ENCODE measurements at places on chromosomes 2 and 18.

DNA sequence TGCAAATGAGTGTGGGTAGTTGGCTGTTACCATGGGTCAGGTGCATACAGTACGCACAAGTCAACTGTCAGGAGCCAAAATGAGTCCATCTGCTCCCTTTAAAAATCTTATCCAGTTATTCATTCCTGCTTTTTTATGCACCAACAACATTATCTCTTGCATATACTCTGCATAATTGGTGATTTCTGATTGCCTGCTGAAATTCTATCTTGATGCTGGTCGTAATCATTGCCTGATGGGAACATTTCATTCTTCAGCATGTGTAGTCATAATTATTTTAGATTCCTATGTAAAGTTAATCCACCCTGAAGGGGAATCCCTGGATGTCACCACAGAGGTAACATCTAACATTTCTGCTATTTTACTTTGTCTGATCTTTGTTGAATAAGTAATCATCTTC is 102.2 kb upstream of the RND3 start:
- no peak for DNase-seq

DNA sequence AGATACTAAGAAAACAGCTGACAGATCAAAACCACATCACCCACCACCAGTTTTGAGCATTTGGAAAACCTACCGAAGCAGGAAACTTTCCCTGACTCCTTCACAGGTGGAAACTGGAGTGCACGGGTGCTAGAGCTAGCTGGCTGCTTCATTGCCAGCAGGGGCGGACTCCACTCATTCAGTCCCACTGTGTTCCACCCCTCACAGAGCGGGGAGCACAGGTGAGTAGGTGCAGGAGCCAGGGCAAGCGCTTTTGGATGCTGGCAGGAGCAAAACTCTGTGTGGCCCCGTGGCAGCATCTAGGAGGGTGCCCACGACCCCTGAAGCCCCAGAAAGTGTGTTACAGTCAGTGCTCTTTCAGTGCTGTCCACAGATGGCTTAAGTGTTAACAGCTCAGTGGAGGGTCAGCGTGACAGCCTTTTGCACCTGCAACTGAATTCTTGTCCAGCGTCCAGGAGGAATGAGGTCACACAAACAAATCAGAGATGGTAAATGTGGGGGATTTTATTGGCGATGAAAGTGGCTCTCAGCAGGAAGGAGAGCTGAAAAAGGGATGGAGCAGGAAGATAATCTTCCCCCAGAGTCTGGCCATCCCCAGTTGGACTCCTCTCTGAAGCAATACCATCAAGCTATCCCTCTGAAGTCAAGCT is 71.1 kb downstream of the TMEM163 start:
- DNase-seq = no peak

DNA sequence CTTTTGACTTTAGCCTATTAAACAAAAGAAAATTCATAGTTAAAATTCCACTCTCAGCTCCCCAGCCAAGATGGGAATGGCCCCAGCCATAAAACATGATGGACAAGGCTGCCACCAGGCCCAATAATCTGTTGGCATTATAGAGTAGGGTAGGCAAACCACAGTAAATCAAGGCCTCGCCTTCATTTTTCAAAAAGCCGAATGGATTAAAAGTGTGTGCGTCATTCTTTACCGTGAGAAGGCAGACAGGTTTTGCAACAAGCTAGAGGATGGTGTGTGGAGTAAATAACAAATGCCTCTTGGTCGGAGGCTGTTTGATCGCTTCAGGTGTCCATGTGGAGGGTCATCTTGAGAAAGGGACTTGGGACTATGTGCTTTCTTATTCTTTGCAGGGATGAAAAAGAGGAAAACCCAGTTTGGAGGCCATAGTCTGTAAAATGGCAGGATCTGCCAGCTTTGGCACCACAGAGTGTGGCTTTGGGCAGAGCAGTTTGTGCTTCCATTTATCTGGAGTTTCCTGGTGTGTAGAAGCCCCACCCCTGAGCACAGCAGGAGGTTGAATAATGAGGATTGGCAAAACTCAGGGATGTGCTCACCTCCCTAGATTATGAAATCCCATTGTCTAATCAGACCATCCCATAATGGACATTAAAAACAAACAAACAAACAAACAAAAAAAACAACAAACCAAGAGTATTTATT is 57.1 kb upstream of the ITGB6 start:
- DNase-seq = peak; percentile 76

DNA sequence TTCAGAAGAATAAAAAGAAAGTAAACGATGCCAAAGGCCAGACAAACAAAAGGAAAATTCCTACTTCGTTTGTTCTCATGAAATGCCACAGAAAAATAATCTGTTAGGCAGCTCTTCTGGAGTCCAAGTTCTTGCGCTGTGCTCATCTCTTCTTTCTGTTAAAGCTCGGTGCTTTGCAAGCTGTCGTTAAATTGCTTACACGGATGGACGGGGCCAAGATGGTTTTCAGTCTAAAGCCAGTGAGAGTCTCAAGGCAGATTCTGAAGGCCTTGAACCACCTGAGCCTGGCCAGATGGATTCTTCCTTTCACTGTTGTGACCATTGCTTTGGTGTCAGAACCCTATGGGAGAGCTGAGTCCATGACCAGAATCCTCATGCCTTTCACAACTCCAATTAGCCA is 97.6 kb upstream of the RMDN2 start:
- DNase-seq = no peak

GRCh38 chr18:70074116-70074515 is 126.4 kb upstream of the CD226 start:
- no peak for DNase-seq

GRCh38 chr2:105274046-105274445 is 32.5 kb downstream of the GPR45 start:
- no peak for DNase-seq

DNA sequence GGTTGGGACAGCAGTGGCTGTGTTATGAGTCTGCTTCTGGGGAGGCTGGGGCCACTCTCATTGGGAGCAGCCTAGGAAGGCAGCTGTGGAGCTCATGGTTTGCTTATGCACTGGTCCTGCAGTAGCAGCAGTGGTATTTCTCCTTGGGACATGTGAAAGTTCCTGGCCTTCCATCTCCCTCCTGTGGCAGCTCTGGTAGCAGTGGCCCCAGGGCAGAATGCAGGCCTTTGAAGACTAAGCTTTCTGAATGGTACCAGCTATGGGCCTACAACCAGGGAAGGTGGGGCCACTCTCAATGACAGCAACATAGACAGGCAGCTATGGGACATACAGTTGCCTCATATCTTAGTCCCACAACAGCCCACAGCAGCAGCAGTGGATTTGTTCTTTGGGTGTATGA is 117.3 kb upstream of the VWC2L start:
- no peak for DNase-seq

DNA sequence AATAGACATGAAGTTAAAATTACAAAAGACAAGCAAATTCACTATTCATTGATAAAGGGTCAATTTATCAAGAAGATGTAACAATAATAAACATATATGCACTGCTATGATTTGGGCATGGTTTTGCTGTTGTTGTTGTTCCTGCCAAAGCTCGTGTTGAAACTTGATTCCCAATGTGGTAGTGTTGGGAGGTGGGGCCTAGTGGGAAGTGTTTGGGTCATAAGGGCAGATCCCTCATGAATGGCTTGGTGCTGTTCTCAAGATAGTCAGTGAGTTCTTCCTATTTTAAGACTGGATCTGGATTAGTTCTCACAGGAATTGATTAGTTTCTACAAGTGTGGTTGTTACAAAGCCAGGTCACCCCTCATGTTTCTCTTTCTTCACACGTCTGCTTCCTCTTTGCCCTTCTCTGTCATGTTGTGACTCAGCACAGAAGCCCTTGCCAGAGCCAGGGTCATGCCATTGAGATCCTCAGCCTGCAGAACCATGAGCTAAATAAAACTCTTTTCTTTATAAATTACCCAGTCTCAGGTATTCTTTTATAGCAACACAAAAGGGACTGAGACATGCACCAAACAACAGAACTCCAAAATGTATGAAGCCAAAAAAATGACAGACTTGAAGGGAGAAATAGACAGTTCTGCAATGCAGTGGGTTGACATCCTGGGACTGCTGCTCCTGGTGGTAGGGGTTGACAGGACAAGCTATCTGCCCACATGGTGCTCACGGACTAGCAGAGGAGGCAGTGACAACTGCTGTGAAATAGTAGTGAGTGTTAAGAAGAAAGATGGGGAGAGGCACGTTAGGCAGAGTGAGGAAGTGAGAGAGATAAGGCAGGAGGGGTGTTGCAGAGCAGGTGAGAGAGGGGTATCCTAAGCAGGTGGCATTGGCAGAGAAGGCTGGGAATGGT is 18.6 kb upstream of the SKA1 start:
- DNase-seq = no peak

GRCh38 chr18:47410139-47410538 is 158.7 kb upstream of the SKOR2 start:
- DNase-seq = no peak

- no peak for DNase-seq
Measured at GRCh38 chr18:77082316-77082955, 50.1 kb downstream of the MBP start.

DNA sequence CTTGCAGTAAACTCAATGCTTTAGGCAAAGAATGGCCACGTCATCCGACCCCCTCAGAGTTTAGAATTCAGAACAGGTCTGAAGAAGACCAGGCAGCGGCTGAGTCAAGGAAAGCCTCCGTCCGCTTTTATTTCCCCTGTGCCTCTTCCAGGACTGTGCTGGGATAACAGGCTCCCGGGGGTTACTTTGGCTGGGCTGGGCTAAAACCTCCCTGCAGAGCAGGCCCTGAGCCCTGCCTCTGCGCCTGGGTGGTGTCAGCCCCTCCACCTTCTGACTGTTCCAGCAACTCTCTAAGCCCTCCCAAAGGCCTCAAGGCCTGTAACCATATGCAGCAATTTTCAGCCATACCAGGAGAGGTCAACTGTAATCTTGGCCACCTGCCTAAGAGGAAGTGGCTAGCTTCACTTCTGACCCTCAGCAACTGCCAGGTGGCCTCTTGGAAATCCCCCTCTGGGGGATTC is 166.5 kb downstream of the RPIA start:
- DNase-seq = peak; percentile 70

DNA sequence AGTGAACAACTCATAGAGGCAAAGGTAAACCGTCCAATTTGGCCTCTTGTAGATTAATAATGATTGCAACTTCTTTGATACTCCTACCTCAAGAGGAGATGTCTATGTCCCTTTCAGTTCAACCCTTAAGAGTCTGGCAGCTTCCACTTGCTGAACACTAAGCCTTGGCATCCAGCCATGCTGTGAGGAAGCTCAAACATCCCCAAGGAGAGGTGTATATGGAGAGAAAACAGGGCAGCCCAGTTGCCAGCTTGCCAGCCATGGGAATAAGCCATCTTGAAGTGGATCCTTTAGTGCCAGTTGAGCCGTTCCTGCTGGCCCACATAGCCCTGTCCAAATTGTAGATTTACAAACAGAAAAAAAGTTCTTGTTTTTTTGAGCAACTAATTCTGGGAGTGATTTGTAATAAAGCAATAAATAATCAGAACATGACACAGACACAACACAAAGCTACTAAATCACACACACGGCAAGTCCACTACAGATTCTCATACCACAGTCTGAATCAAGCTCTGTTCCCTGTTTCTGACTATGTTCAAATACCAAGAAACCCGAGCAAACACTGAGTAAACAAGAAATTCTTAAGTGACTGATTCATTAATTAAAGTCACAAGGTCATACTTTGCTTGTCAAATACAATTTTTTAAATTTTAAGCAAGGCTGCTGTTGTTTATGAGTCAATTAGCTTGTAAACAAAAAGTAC is 96.1 kb downstream of the PID1 start:
- no peak for DNase-seq

GRCh38 chr2:133675-134593 is 87.6 kb upstream of the FAM110C start:
- no peak for DNase-seq

GRCh38 chr2:88115825-88116518 is 11.9 kb downstream of the FABP1 start:
- no peak for DNase-seq

GRCh38 chr2:100630473-100630977 is 67.7 kb downstream of the PDCL3 start:
- no peak for DNase-seq

GRCh38 chr18:24195296-24196053 is 56.6 kb downstream of the CABYR start:
- no peak for DNase-seq

DNA sequence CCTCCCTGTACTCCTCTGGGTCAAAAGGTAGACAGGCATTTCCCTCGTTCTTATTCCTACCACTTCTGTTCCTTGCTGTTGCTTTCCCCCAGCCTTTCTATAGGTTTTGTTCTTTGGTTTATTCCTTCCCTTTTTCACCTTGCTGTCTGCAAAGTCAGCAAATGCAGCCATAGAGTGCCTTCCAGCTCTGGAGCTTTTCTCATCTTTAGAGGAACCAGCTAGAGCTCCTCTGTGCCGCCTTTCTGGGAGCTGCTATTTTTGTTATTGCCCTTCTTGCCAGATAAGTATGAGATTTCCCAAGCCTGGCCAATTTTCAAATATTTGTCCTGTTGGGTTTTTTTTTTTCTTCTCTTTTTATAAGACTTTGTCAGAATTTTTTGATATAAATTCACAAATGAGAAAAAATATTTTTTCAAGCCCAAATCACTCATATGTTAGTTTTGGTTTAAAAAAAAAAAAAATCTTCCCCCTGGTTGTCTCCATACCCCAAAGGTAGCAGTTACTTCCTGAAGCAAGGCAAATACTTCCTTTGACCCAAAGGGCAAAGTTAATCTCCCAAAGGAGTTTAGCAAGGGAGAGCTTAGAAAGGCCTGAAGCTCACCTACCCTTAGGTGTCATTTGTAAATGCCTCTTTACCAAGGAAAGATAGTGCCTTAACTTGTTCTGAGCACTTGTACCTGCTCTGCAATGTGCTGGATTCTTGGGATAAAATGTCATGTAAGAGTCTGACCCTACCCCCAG is 5.1 kb upstream of the TTC27 start:
- no peak for DNase-seq

DNA sequence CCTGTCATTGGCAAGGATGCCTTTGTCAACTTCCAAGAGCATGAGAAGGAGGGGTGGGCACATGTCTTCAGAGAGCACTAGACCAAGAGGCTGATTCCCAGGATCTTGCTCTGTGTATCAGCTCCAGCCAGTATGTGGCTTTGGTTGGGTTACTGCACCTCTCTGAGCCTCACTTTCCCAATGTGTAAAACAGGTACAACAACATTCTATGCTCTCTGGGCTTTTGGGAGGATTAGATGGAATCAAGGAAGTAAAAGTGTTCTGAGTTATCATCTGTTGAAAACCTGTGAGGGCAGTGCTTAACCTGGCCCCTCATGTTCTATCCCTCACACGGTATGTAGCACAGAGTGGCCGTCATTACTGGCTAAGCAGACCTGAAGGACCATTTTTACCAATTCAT is 103.9 kb downstream of the FHOD3 start:
- no peak for DNase-seq

GRCh38 chr18:30982285-30982992 is 60.1 kb downstream of the DSC3 start:
- no peak for DNase-seq

- DNase-seq = no peak
Measured at GRCh38 chr18:3115447-3116030, 102.6 kb upstream of the LPIN2 start.

- peak; percentile 50 for DNase-seq
Measured at GRCh38 chr2:170409164-170409535, 231.2 kb downstream of the MYO3B start.

DNA sequence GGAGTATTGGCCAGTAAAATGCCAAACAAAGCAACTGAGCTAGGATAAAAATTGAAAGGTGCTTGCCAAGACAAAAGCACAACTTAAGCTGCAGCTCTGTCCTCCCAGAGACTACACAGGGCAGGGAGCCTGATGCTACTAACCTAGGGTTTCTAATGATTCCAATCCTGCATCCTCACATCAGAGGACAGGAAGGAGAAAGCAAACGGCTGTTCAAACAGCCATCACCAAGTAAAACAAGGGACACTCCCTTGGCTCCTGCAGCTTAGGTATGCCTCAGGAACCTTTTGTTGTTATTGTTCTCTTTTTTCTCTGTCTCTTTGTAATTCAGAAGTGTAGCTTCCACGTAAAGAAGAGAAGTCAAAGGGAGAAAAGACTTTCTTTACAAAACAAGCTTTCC is 99.5 kb downstream of the TCF4 start:
- no peak for DNase-seq
